Left lung (tissue), 14 donors: ENCODE measurements at places on chromosomes 4 and X. TPM values are rescaled to one million over a fixed set of nuclear protein-coding genes. Genes with fewer than 3 reads are reported as not detected.

- DNase-seq, result no peak
Measured at GRCh38 chrX:70030301-70030767, 19.4 kb downstream of the AWAT2 start.

DNA sequence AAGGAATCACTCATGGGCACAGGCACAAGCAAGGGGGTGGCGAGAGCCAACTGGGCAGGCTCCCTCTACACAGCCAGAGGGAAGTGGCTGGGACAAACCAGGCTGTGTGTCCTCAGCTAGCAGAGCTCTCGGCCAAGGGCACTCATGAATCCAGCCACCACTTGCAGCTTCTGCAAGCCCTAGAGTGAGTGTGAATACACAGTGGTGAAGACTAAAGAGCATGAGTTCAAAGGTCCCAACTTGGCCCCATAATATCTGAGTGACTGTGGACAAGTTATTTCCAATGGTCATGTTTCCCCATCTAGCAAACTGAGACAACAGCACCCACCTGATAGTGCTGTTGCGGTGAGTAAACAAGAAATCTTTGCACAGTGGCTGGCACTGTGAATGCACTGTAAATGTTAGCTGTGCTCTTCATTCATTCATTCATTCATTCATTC lies 51.7 kb downstream of the ADGRG2 start:
- no peak for DNase-seq

GRCh38 chrX:102604327-102604726 lies 5.0 kb downstream of the ARMCX5 start:
- no peak for DNase-seq

POU4F2 gene
- total RNA-seq, result not detected
